ENCODE measurements at places on chromosomes 6 and 20. TPM values are rescaled to one million over a fixed set of nuclear protein-coding genes. Genes with fewer than 3 reads are reported as not detected.

DNA sequence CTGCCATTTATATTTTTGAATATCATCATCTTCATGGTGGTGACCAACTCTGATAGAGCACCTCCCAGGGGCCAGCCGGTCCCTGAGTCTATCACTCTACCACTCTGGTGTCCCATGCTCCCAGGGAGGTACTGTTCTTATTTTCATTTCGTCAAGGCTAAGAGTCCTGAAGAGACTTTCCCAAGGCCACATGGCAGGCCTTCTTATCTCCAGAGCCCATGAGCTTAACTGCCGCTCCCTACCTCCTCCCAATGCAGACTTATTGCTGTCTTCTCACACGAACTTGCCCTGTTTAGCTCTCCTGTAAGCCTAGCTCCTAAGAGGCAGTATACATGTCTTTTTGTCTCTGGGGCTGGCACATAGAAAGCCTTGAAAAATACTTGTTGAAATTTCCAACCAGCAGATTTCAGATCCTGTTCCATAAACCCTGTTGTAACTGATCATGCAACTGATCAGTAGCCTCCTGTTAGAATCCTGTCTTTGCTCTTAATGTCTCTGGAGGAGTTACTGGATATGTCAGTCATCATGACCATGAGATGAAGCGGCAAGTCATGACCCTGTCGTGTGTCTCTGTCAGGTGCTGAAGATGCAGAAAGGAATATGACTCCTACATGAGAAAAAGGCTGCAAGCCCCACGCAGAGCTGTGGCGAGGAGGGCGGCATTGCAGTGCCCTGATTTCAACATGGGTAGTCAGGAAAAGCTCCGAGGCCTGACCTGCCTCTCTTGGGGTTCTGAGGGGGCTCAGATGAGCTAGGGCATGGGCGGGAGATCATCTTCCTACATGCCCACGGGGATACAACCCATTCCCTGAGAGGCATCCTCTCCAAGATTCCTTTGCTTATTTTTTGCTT is 60.0 kb downstream of the TTI1 start:
- DNase-seq, result no peak

GRCh38 chr6:137094411-137095008 is 49.7 kb upstream of the IL20RA start:
- DNase-seq, result no peak

GRCh38 chr6:154732538-154733182 is 556 bp upstream of the SCAF8 start:
- no peak for DNase-seq

- DNase-seq, result no peak
These were observed 3.4 kb downstream of the TMEM151B start for GRCh38 chr6:44273617-44274016.

GRCh38 chr6:87182321-87182720 is 27.0 kb downstream of the ZNF292 start:
- DNase-seq, result no peak

- DNase-seq, result no peak
These were observed 16.7 kb upstream of the TTLL2 start for GRCh38 chr6:167308207-167308606.

GRCh38 chr6:5403076-5403475 is 141.8 kb downstream of the FARS2 start:
- no peak for DNase-seq

- no peak for DNase-seq
These were observed 6.7 kb downstream of the DNPH1 start for GRCh38 chr6:43222418-43223059.

DNA sequence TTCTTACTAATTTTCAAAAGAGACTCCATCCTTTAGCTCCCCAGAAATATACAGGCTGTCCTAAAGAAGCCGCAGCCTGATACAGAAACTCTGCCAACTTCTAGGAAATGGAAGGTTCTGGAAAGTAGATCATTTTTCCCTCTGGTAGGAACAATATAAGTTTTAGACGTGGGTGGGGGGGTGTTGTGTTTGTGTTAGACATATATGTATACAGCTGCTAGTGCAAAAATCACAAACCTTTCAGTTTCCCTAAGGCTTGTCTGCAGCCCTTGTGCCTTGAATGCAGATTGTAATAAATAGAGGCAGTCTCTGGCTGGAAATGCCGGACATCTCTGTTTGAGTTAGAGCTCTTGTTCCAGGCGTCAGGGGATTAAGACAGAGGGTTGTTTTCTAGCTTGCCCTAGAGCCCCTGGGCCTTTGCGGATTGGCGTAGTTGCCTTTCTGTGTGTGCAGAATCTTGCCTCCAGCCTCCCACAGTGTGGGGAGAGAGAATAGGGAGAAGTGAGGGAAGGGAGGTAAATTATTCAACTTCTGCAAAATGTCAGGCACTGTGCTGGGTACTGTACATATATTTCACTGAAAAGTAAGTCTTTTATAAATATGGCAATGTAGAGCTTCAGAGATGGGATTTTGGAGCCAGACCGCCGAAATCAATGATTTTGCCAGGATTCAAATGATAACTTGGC is 269.7 kb downstream of the PRL start:
- DNase-seq, result no peak

GRCh38 chr6:124557873-124558272 is 404.4 kb upstream of the RNF217 start:
- no peak for DNase-seq

GRCh38 chr20:40443753-40444152 is 245.3 kb downstream of the MAFB start:
- no peak for DNase-seq

- DNase-seq, result no peak
These were observed 557 bp upstream of the DHX35 start for GRCh38 chr20:38961530-38962043.

DNA sequence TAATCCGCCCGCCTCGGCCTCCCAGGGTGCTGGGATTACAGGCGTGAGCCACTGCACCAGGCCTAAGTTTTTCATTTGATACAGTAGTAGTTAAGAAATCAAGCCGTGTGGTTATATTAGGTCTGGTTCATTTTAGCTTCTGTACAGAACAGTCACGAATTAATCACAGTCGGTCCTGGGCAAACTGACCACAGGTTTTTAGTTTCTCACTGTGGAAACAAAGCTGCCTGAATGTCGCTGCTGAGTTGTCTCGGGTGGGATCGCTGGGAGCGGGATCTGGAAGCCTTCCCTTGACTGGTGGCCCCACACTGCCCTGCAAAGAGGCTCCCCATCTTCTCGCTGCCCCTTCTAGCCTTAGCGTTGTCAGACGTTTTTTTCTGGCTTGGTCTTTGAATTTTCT is 18.6 kb downstream of the UCKL1 start:
- no peak for DNase-seq

- no peak for DNase-seq
These were observed 34.7 kb upstream of the ASCC3 start for GRCh38 chr6:100915876-100916275.

The KCNQ5 gene
- 2.5 TPM for polyA plus RNA-seq

The SRC gene
- polyA plus RNA-seq, result 74.0 TPM

The HLA-DQB1 gene
- polyA plus RNA-seq, result 5.8 TPM

The PDE10A gene
- 7.0 TPM for polyA plus RNA-seq

The TMC2 gene
- polyA plus RNA-seq, result 0.21 TPM

The TBX18 gene
- polyA plus RNA-seq, result 0.52 TPM

The WFDC12 gene
- polyA plus RNA-seq, result not detected

The NHLRC1 gene
- polyA plus RNA-seq, result 2.4 TPM

The CRISP3 gene
- 1.9 TPM for polyA plus RNA-seq

The CALHM4 gene
- not detected for polyA plus RNA-seq

The XKR7 gene
- 0.10 TPM for polyA plus RNA-seq
